ENCODE measurements at places on chromosomes 5 and 9. TPM values are rescaled to one million over a fixed set of nuclear protein-coding genes. Genes with fewer than 3 reads are reported as not detected.

DNA sequence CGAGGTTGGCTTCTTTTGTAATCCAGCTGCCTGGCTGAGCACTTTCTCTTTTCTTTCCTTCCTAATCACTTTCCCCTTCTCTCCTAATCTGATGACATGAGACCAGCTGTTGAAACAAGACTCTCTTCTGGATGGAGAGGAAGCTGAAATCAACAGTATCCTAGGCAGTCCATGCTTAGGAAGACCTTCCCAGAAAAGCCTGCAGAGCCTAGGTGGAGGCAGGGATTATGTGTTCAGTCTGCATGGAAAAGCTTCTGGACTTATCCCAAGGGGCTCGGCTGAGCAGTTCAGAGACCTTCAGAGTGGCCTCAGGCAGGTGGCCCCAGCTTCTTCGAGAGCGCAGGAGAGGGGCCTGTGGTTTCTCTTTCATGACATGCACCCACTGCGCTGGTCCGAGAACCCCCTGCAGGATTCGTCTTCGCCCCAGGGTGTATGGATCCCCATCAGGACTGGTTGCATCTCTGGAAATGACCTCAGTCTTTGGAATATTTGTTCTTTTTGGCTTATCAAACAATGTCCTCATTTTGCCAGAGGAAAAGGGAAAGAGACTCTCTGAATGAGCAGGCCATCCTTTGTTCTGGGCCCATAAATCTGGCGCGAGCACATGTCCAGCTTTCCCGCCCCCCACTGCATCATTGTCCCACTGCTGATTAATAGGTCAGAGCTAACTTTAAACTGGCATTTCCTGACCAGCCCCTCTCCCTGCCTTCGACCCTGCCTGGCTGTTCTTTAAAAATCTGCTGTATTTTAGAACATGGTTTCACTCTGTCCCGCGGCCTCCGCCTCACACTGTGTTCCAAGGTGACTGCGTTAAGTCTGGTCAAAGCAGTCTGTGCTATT lies 177.9 kb upstream of the KLF4 start:
- ATAC-seq, result no peak

- ATAC-seq, result no peak
Measured at GRCh38 chr5:148968311-148968710, 94.6 kb downstream of the SH3TC2 start.

DNA sequence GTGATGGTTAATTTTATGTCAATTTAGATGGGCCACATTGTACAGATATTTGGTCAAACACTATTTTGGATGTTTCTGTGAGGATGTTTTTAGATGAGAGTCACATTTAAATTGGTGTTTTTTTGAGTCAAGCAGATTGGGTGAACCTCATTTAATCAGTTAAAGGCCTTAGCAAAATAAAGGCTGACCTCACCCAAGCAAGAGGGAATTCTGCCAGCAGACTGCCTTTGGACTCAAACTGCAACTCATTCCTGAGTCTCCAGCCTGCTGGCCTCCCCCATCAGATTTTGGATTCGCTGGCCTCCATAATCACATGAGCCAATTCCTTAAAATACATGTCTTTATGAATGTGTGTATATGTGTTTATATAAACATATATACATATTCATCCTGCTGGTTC lies 282.7 kb upstream of the POU5F2 start:
- ATAC-seq, result peak; percentile 23

DNA sequence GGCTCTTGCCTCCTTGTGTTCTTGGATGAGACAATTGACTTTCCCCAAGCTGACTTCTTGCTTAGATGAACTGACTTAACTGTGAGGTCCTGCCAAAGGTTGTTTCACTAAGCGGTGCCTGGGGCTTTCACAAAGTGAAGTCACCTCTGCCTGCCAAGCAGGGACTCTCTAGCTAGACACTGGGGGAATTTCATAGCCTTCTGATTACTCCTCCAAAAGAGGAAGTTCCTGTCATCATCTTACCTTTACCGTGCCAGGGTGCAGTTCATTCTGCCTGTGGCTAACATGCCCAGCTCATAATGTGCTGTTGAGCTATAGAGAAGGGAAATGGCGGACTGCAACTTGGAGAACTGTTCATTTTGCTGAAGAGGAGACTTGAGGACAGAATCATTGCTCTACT lies 472.0 kb upstream of the WWC1 start:
- ATAC-seq, result no peak

DNA sequence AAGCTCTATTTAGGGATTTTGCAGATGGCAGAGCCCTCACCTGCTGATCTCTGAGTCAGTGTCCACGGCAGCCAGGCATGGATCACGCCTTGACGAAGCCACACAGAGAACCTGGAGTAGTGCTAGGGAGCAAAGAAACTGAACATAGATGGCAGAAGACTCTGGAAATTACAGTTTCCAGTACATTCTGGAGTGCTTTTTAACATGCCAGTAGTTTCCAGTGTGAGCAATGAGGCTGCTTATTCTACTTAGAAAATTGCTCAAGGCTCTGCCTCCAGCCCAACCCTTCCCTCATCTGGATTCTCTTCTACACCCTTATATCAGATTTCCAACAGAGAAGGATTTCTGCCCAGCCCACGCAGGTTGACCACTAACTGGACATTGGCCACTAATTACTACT lies 203.3 kb downstream of the ADAMTS12 start:
- no peak for ATAC-seq

GRCh38 chr9:127522727-127523126 lies 71.4 kb downstream of the LRSAM1 start:
- no peak for ATAC-seq

- ATAC-seq, result no peak
Measured at GRCh38 chr5:129971714-129972113, 67.4 kb downstream of the CHSY3 start.

DNA sequence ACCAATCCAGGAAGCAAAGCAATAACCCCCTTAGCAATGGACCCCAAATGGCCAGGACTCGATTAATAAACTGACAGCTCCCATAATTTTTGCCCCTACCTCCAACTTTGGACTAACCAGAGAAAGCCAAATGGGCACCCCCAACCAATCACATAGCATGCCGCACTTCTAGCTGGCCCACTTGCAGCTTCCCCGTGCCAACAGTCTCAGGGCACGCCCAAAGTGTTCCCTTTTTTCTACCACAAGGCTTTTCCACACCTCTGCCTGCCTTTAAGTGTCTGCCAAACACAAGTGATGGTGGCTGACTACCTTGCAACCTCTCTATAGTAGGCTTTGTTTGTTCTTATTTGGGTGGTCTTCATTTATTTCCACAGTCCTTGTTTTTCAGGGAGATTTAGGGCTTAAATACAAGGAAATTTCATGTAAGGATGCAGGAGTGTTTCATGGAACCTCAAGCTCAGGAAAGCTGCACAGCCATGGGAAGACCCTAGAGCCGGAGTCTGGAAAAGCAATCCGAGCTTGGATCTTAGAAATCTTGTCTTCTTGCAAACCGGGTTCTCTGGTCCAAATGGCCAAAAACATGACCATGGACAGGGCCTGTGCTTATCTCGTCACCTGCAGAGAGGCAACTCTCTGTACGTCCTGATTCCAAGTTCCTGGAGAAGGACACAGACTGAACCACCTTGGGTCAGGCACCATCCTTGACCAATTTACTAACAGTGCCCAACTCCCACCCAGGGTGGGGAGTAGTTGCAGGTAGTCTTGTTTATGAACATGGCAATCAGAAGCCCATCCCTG lies 89.2 kb downstream of the THBS4 start:
- no peak for ATAC-seq

Gene TRIM32
- 18.5 TPM for total RNA-seq

- no peak for ATAC-seq
Measured at GRCh38 chr9:126763130-126763764, 41.6 kb upstream of the ZBTB43 start.

GRCh38 chr5:29162297-29162696 lies 2031.2 kb upstream of the CDH6 start:
- ATAC-seq, result no peak

- ATAC-seq, result no peak
Measured at GRCh38 chr5:59209758-59210359, 627.0 kb downstream of the RAB3C start.

Gene SLC6A7
- total RNA-seq, result 0.15 TPM

- ATAC-seq, result no peak
Measured at GRCh38 chr5:138649316-138649720, 74.1 kb upstream of the HSPA9 start.

Gene FCHO2
- total RNA-seq, result 8.5 TPM

DNA sequence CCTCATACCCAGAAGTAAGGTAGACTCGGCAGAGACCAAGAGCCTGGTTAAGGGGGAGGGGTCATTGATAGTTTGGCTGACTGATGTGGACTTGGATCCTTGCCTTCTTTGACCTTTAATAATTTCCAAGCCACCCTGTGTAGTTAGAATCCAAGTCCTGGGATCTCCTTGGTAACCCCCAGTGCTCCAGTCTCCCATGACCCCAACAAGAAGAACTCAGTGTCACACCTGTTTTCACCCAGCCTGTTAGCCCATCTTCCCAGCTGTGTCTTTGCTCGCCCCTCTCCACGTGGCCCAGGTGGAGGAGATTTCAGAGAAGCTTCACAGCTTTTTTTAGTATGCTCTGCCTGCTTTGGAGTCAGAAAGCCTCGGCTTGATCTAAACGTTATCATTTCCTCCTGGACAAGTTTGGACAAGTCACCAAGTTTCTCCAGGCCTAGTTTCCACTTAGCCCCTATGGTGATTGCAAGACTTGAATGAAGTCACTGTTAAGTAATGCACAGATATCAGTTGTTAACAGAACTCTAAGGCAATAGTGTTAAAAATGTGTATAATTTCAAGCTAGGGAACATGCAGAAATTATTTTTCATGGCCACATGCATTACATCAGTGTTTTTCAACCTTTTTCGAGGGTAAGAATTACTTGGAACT lies 170.0 kb downstream of the TMEM38B start:
- no peak for ATAC-seq

Gene UBE2QL1
- total RNA-seq, result 19.3 TPM

DNA sequence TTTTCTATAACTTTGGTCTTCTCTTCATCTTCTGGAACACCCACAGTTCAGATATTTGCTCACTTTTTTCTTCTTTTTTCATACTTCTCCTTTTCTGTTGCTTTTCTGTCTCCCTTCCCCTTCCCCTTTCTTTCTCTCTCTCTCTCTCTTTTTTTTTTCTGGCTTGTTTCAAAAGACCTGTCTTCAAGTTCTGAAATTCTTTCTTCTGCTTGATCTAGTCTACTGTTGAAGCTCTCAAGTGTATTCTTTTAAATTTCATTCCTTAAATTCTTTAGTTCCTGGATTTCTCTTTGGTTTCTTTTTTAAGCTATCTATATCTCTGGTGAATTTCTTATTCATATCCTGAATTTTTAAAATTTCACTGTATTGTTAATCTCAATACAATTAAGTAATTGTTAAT lies 11.2 kb downstream of the ALG2 start:
- ATAC-seq, result no peak

DNA sequence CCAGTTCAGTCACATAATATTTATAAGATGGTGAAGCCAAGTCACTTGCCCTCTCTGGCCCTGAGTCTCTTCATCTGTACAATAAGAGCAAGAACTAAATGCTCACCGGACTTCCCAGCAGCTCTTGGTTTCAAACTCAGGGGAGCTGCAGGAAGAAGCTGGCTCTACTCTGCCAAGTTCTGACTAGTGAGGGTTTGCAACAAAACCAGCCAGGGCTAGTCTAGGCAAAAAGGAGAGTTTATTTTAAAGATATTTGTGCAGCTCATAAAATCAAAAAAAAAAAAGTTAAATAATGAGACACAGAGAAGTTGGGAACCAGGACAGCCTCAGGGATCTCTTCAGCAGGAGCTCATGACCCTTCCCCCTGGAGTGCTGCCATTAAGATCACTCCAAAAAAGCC lies 107.3 kb downstream of the DOCK2 start:
- ATAC-seq, result no peak

Gene MYORG
- total RNA-seq, result 2.3 TPM

- no peak for ATAC-seq
Measured at GRCh38 chr9:116905171-116905588, 218.1 kb downstream of the TRIM32 start.

Gene ERAP2
- 1.9 TPM for total RNA-seq

DNA sequence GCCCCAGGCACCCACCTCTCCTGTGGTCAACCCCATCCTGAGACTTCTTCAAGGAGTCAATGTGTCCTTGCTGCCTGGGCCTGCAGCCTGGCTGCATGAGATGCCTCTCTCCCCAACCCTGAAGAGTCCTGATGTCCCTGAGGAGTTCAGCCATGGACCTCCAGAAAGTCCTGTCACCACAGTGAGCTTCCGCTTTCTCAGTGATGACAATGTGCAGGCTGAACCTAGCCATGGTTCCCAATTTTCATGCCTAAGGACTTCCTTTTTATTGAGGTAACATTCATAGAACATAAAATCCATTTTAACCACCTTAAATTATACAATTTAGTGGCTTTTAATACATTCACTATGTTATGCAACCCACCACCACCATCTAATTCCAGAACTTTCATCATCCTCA lies 29.1 kb downstream of the DAP start:
- no peak for ATAC-seq

- no peak for ATAC-seq
Measured at GRCh38 chr9:117268847-117269446, 145.9 kb downstream of the ASTN2 start.

- no peak for ATAC-seq
Measured at GRCh38 chr9:122393284-122393983, 22.6 kb downstream of the PTGS1 start.

DNA sequence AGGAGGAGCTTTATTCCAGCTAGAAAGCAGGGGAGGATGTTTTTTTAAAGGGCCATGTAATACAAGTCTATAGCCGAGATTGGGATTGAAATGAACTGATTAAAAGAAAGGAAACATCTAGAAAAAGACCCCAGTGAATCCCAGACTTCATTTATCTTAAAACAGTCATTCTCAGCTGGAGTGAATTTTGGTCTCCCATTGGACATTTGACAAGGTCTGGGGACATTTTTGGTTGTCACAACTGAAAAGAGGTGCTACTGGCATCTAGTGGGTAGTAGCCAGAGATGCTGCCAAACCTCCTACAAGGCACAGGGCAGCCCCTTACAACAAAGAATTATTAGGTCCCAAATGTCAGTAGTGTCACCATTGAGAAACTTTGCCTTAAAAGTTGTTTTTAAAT lies 16.3 kb upstream of the SPINK4 start:
- no peak for ATAC-seq

Gene FSD1L
- 34.4 TPM for total RNA-seq

- ATAC-seq, result no peak
Measured at GRCh38 chr5:91840412-91840811, 457.3 kb upstream of the ARRDC3 start.

DNA sequence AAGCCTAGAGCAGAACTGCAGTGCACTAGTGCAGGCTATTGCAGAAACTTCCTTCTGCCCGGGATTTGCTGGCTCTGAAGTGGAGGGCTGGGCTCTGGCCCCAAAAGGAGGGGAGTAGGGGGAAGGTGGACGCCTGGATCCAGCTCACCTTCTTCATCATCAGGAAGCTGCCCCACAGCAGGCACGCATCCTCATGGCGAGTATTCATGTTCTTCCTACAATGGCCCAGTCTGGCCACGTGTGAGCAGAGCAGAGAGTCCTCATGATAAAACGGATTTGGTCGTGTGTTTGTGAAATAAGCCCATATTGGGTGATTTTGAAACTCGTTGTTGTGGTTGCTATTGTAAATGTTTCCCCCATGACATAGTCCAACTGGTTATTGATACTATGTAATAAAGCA lies 8.2 kb upstream of the GLIPR2 start:
- ATAC-seq, result no peak

GRCh38 chr5:64166201-64166959 lies 737 bp downstream of the RNF180 start:
- peak; percentile 51 for ATAC-seq

Gene SERINC5
- total RNA-seq, result 10.6 TPM
